ENCODE measurements at places on chromosomes 1 and 21.

- DNase-seq, result no peak
These were observed 69.5 kb upstream of the HUNK start for GRCh38 chr21:31803039-31804007.

- DNase-seq, result no peak
These were observed 46.9 kb downstream of the HLX start for GRCh38 chr1:220926146-220926545.

DNA sequence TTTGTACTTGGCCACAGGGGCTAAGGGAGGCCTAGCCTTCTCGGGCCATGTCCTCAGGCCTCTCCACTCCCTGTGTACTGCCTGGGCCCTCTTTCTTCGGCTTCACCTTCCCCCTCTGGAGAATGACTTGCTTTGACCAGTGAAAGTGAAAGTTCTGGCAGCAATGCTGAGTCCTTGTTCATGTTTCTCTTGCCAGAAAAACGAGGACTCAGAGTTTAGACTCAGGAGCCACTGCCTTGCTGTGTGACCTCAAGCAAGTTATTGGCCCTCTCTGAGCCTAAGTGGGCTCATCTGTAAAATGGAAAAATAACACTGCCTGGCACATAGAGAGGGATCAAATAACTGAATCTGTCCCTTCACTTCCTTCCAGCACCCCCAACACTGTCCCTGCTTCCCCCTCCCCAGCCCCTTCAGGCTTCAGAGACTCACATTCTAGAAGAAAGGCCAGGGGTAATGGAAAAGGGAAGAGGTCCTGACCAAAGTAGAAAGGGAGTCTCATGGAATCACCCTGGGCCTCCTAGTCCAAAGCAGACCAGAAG is 1.5 kb downstream of the C1QA start:
- DNase-seq, result no peak

- DNase-seq, result no peak
These were observed 93.8 kb downstream of the CHD1L start for GRCh38 chr1:147336291-147336690.
